ENCODE measurements at places on chromosomes 13 and 19.

GRCh38 chr13:67299072-67299635, 69.0 kb upstream of the PCDH9 start:
- no peak for DNase-seq

GRCh38 chr13:72849571-72849970, 67.6 kb downstream of the PIBF1 start:
- DNase-seq: no peak

GRCh38 chr19:2087621-2088100, 8.5 kb downstream of the MOB3A start:
- DNase-seq: no peak

DNA sequence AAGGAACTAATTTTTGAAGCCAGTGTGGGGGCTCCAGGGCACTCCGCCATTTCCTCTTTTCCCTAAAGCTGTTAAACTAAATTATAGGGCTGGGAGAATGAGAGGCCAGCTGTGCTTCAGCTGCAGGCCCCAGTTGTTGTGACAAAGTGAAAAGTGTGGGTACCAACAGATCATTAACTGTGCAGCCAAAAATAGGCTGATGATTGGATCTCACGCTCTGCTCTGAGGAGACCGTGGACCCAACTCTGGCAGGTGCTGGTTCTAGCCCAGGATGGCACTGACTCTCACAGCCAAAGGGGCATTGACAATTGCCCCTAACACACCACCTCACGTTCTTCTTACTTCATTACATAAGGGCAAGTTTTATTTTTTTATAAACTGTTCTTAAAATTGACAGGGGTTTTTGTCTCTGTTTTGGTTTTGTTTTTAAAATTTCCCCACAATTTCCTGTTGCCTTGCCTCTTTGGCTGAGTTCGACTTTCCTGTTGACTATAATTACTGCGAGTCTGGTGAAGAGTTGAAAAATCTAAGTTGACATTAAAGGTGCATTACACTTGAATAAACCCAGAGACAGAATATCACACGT, 391.0 kb downstream of the FGF9 start:
- DNase-seq: no peak

DNA sequence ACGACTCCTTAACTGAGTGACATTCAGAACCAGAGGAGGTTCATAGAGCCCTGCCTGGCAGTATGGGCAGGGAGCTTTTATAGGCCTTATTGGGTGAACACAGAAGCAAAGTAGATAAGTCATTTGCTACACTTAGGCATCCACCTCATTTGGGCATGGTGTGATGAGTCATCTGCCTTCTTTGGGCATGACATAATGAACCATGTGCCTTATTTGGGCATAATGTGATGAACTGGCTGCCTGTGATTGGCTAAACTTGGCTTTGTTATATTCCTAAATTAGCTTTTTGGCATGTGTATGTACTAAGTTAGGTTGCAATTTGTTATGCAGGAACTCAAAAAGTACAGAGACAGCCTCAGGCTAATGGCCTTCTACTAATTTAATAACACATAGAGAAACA, 2210.2 kb upstream of the PCDH20 start:
- no peak for DNase-seq

Measured in iPS DF 6.9 (cell line).